ENCODE measurements at places on chromosomes 7 and 10.

DNA sequence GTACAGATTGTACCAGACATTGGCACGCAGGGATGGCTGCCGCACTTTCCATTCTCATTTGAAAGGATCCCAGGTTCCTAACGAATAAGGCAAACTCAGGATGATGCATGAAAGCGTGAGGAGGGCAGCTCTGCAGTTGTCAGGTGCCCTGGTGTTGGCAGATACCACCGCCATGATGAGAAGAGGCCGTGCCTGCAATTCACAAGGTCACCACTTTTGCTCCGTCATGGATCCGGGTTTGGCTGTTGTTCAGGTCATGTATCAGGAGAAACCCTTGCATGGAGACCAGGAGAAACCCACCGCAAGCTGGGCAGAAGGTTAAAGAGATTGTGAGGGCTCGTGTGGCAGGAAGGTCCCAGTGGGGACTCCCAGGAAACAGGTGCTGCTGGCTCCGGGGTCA, 233.2 kb downstream of the KLF6 start:
- no peak for DNase-seq

DNA sequence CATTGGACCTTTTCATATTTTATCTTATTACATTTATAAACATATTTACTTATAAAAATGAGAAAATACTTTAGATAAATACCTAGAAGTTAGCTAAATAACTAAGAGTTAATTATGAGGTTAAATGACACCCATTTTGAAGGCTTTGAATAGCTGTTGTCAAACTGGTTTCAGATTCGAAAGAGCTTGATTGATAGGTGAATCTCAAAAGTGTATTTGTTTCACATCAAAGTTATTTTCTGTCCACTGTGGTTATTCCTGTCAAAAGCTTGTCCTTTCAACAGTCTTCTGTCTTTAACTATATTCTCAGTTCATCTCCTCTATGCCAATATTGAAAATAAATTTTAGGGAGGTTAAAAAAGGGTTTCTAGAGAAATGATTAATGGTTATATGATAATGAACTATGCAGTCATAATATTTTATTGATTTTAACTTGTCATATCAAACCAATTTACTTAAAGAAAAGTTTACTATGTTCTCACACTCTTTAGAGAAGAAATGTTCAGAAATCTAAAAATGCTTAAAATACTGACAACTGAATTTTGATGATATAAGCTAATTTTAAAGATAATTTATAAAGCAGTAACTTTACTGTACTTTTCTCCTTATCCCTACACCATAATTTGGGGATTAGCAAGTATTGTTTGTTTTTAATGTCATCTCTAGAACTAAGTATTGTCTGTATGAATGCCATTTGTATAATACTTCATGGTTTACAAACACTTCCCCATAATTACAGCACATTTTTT, 72.0 kb upstream of the FOXP2 start:
- no peak for DNase-seq

DNA sequence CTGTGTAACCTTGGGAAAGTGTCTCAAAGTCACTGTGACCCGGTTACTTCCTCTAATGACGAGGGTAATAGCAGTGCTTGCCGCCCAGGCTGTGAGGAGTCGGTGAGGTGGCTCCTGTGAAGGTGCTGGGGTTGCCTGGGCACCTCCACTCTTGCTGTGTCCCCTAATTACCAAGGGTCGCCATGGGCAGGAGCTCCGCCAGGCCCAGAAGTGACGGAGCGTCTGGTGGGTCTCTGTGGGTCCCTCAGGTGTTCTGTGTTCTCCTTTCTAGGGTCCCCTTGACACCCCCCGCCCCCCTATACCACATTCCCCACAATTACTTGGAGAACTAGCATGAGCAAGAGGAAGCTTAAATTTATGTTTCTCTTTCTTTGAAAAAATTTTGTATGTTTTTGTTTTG, 161.5 kb downstream of the WDR37 start:
- DNase-seq: no peak

GRCh38 chr10:44376472-44377099, 8.3 kb downstream of the CXCL12 start:
- no peak for DNase-seq

DNA sequence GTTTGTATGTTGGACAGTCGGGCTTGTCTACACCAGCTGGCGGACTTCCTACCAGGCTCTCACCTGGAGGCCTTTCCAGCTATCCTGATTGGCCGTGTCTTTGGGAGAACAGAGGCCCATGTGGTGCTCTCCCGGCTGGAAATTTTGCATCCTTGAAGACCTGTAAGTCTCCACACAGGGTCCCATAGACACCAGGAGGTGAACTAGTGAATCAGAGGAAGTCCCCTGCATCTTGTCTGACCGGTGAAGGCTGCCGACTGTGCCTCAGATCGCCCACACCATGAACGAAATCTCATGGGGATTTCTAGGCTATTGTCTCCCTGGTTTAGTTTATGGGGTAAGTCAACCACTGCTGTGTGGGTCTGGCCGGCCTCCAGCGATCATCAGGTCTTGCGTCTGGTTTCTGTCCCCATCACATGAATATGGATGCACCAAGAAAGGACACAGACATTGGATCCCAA, 108.4 kb upstream of the LYZL2 start:
- no peak for DNase-seq

- DNase-seq: no peak
Observed at GRCh38 chr7:86846494-86847190, 202.9 kb downstream of the GRM3 start.

DNA sequence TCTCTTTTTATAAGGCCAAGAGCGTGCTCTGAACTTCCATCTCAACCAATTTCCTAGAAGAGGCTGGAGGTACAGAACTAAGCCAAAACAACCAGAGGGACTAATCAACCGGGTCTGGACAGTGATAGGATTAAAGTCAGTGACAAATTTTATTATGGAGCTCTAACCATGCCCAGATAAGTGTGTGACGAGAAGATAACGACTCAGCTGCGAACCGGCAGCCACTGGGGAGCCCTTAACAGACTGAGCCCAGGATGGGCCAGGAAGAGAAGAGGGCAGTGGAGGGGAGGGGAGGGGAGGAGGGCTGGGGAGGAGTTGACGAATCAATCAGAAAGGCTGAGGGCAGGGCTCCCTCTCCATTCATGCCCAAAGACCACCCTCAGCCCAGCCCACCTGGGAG, 119.9 kb downstream of the PLXNA4 start:
- DNase-seq: no peak

- no peak for DNase-seq
Observed at GRCh38 chr10:133275684-133276092, 980 bp downstream of the ADAM8 start.

DNA sequence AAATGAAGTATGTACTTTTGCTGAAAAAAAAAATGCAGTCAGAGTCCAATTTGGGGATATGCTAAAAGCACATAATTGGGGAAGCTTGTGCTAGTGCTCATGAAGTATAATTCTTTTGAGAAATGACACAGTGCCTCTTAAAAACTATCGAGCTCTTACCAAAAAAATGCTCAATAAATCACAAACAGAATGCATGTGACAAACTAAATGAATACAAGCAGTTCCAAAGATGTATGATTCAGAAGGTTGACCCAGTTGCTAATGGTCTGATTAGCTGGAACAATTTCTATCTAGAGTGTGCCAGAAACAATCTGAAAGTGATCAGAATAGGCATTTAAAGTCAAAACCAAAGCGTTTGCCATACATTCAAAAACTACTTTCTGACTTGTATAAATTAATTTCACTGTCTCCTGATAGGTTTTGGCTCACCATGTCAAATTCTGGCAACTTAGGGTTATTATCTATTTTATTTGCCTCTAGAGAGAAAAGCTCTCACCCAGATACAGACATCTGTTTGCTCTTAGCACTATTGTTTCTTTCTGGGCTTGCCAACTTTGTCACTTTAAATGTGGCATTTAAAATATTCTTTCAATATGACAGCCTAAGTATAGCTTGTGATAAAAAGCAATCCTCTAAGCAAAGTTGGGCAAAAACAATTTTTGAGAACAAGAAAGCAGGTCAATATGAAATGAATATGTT, 114.7 kb upstream of the AHR start:
- DNase-seq: no peak

GRCh38 chr10:58919927-58920654, 256.4 kb upstream of the PHYHIPL start:
- DNase-seq: no peak

GRCh38 chr7:20931739-20932138, 145.1 kb upstream of the SP8 start:
- DNase-seq: no peak

- DNase-seq: no peak
Observed at GRCh38 chr10:125141860-125142484, 18.4 kb downstream of the CTBP2 start.

DNA sequence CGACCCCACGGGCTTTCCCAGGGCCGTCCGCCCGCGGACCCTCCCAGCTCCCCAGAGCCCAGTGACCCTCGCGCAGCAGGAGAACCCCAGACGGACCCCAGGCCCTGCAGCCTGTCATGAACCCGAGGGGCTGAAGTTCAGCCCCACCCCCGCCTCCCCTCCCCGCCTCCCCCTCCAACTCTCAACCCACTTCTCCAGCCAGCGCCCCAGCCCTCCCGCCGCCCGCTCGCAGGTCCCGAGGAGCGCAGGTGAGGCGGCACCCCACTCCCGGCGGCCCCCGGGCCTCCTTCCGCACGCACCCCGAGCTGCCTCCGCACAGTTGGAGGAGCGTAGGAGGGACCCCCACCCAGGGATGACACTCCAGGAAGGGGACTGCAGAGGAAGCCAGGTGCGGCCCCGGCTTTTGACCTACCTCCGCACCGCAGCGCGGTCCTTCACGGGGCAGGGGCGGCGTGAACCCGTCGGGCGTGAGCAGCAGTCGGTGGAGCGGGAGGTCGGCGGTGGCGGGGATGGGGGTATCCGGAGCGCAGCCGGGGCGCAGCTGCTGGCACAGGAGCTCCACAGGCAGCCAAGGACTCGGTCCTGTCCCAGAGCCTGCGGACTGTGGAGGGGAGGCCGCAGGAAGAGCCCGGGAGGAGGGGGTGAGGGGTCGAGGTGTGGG, at the start of gene TMEM176A:
TMEM176A (plus strand) TSS at position 189 of the 661 bp plus-strand sequence. CDS start 782 bp downstream, outside the sequence.
- DNase-seq: no peak

- no peak for DNase-seq
Observed at GRCh38 chr7:371779-372545, 82.0 kb downstream of the FOXL3 start.

All from esophagus squamous epithelium (tissue), 5 donors.